ENCODE measurements at places on chromosomes 12 and 14.

DNA sequence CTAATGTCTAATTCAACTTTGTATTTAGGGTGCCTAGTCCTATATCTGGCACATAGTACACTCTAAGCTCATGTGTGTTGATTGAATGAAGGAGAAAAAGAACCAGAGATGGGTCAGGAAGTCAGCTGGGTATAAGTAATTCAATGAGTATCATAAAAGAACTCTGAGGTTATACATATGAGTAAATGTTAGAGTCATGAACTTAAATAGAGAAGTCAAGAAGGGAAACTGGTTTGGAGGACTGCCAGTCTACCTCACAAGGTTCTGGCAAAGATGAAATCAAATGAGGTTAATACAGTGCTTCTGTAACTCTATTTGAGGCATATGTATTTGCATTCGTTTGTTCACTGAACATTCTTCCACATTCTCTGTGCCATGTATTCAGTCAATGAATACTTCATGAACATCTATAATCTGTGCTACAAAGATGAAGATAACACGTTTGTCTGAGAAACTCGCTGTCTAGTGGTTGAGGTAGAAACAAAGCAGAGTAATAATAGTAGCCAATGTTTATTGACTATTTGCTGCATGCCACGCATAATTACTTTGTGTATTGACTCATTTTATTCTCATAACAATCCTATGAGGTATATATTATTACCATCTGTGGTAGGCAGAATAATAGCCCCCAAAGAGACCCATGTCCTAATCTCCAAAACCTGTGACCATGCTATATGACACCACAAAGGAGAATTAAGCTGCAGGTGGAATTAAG is 88.9 kb downstream of the PTGER2 start:
- no peak for DNase-seq

DNA sequence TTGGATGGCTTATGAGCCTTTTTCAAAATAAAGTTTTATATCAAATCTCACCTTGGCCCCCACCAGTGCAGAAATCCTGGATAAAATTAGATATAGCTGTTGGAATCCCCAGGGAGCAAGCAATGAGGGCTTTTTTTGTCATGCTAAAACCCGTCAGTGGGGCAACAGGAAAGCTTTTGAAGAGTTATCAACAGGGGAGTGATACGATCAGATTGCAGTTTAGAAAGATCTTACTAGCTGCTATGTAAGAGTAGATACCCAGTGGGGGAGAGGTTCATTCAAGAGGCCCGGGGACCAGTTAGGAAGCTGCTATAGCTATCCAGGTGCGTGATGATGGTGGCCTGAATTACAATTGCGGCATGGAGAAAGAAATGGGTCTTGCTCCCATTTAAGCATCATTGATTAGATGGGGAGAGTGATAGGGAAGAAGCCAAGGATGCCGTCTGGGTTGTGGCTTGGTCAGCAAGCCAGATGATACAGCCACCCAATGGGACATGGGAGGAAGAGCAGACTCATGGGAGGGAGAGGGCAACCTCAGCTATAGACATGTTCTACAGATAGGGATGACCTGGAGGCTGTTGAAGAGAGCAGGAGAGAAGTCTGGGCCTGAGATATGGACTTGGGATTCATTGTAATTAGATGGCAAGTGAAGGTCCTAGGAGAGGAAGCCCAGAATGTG is 272.4 kb downstream of the DPF3 start:
- DNase-seq: no peak

DNA sequence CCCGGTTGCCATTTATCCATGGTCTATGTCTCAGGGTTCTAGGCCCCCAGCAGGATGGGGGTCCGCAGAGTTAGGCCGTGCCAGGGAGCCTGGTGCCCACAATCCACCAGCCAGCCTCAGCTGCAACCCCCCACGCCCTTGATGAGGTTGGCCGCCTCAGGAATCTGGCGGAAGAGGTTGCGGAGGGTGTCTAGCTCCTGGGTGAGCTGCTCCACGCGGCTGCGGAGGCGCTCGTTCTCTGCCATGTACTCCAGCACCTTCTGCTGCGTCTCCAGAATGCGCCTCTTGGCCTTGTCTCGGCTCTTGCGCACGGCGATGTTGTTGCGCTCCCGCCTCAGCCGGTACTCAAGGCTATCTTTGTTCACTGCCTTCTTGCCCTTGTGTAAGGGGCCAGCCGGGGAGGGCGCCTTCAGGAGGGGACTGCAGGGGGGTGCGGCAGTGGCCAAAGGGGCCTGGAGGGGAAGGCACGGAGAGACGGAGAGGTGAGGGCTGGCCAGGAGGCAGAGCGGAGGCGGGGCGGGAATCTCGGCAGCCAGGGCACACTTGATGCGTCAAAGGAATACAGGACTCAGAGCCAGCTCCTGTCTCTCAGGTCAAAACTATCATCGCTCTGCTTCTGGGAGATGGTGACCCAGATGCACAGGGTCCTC is 1.6 kb downstream of the CEBPE start:
- no peak for DNase-seq

DNA sequence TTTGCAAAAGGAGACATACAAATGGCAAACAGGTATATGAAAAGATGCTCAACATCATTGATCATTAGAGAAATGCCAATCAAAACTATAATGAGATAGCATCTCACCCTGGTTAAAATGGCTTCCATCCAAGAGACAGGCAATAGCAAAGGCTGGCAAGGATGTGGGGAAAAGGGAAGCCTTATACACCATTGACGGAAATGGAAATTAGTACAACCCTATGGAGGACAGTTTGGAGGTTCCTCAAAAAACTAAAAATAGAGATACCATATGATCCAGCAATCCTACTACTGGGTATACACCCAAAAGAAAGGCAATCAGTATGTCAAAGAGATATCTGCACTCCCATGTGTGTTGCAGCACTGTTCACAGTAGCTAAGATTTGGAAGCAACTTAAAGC is 17.3 kb upstream of the CKAP4 start:
- DNase-seq: no peak

- DNase-seq: no peak
Measured at GRCh38 chr12:129873111-129873832, 30.6 kb downstream of the TMEM132D start.

DNA sequence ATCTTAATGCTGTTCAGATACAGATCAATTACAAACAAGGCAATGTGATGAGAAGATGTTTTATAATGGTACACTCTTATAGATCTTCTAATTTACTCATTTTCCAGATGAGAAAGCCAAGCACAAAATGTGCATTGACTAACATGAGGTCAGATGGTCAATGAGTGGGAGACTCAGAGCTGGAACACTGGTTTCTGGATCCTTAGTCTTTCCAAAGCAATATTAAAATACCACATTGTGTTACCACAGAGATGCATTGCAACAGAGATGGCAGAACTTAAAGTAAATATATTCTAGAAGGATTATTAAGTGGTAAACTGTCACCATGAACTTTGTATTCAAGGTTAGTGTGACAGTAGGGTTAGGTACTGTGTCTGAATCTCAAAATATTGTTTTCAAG is 113.6 kb downstream of the SLC15A5 start:
- DNase-seq: no peak

GRCh38 chr14:93976477-93977057 is at the start of gene ASB2:
Gene ASB2 (minus strand): TSS chr14:93976570. CDS start chr14:93964539, 12,031 bp downstream.
- no peak for DNase-seq

GRCh38 chr14:102408724-102409123 is 46.0 kb downstream of the TECPR2 start:
- DNase-seq: no peak
